ENCODE measurements at places on chromosomes 3 and 15.

DNA sequence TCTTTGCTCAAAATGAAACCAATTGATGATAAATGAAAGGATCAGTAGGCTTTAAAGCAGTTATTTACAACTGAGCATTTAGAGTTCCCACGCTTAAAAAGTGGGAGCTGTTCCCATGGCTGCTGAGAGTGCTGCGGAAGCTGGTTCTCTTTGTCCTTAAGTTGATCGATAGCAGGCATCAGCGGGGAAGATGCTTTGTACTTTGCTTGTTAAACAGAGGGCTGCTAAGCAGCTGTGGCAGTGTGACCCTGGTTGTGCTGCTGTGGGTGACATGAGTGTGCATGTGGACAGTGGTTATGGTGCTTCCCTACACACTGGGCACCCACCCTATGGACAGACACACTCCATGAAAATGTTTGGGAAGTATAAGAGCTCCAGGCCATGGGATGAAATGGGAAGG lies 96.3 kb downstream of the PTPRG start:
- no peak for DNase-seq

- DNase-seq, result no peak
Measured at GRCh38 chr15:61715082-61715481, 345.2 kb downstream of the VPS13C start.

DNA sequence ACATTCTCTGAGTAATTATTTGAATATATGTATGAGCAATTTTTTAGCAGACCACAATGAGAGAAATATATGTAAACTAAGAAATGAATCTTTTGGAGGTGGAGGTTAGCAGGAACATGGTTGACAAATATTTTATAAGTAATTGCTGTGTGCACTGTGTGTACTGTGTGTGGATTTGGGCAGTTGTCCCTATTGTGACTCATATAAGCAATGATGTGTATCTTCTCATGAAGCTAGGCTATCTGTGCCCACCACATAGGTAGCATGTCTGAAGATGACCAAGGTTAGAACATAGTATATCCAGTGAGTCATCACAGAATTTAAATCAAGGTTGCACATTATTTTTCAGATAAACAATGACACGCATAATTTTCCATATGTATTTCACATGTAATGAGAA lies 713.9 kb upstream of the GBE1 start:
- DNase-seq, result no peak

DNA sequence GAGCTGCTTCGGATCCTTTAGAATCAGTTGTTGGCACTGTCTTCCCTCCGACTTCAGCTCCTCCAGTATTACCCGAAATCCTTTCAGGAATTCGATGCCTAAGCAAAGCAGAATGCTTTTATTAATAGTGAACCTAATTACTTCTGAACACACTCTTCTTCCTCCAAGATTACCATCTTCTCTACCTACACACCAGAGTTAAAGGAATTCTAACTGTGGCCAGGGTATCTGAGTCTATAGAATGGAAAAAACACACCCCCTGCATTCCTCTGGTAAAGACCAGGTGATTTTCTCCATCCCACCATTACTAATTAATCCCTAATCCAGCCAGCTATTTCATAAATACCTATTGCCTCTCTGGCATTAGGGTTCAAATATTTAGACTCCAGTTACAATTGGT lies 49.8 kb downstream of the SPATA12 start:
- DNase-seq, result no peak

GRCh38 chr3:24523988-24524727 lies 29.5 kb upstream of the THRB start:
- DNase-seq, result no peak

- DNase-seq, result no peak
Measured at GRCh38 chr3:184457329-184457728, 77.5 kb downstream of the CHRD start.

DNA sequence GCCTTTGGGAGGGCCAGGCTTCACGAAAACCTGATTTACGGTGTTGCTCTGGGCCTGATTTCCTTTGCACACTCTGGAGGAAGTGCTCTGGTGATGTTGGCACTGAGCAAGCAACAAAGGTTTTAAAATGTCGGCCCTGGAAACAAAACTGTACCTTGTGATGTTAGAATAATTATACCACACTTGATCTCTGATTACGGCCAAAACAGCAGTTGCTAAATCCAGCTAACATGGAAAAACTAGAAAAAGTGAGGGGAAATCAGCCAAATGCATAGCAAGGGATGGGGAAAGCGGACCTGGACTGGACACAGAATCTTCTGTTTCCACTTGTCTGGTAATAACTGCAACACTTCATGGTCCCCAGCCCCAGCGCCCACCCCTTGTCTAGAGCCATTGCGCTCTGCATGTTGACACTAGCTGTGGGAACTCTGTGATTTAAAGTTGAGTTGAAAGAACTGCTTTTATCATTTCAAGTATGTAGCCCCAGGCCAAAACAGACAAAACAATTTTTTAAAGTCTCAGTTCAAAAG lies 120.1 kb downstream of the VGLL4 start:
- no peak for DNase-seq

- DNase-seq, result no peak
Measured at GRCh38 chr15:89150762-89151664, 62.8 kb downstream of the ABHD2 start.

DNA sequence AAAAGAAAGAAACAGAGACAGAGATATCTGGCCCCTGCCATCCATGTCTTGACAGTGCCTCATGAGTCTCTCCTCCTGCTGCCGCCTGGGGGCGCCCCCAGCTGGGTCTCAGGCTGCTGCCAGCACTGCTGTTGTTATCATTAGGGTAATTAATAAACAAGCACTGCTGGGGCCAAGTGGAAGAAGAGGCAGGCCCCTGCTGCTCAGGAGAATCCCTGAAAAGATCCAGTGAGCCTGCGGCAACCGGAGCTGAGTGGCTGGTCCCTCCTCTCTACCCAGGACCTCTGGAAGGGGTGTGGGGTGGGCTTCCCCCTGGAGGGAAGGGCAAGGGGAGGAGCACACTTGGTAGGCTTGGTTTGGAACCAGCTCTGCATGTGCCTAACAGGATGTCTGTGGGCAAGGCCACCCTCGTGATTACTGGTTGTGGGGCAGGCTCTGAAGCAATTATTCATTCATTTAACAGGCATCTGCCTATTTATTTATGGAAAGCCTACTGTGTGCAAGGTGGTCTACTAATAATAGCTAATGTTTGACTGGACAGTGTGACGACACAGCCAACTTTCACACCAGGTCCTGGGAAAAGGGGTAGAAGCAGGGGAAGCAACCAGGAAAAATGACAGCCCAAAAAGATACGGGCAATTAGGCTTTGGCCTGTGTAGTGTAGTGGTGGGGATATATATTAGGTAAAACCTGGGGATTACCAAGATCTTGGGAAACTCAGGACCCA lies 1.2 kb upstream of the TYRO3 start:
- peak; percentile 69 for DNase-seq

- DNase-seq, result peak; percentile 5
Measured at GRCh38 chr3:15556512-15556911, 35.0 kb upstream of the COLQ start.
